Hematopoietic multipotent progenitor cell (in vitro differentiated cells): ENCODE measurements at places on chromosomes 6 and 20. TPM values are rescaled to one million over a fixed set of nuclear protein-coding genes. Genes with fewer than 3 reads are reported as not detected.

The OR2B6 gene
- total RNA-seq = 0.81 TPM

The PLCB4 gene
- total RNA-seq = 11.0 TPM

The PTK6 gene
- under 0.01 TPM for total RNA-seq

GRCh38 chr6:142459271-142459670 lies 157.5 kb downstream of the ADGRG6 start:
- no peak for DNase-seq

- DNase-seq = no peak
These were observed 215.1 kb downstream of the DLL1 start for GRCh38 chr6:170075659-170076223.

DNA sequence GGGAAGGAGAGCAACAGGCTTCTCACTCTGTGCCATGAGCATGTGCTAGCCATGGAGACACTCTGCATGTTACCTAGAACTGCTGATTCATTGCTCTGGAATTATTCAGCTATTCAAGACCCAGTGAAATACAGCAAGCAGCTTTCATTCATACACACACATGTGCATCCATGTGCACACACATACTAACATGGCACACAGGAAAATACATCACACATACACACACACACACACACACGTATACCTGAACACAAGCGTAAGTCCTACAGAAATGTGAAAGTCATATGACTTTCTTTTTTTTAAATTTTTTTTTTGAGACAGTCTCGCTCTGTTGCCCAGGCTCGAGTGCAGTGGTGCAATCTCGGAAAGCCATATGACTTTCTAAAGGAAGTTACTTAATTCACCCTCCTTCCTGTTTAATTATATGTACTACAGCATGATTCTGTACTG lies 108.2 kb upstream of the NFATC2 start:
- DNase-seq = no peak

DNA sequence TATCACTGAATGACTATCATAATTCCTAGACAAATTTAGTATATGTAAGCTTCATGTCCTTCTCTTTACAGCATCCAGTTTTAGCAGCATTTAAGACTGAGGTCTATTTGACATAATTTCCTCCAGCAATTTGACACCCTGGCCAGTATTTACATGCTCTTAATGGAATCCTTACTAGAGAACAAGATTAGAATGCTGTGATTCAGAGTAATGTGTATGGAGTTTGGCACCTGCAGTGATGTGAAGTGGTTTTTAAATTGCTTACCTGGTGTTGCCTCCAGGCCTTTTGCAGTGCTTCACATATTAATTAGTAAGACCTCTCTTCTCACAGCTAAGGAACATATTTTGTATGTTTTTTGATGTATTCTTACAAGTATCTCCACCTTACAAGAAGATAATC lies 9.8 kb downstream of the NKX2-4 start:
- DNase-seq = no peak

GRCh38 chr20:16537025-16537665 lies 36.1 kb downstream of the KIF16B start:
- DNase-seq = no peak

DNA sequence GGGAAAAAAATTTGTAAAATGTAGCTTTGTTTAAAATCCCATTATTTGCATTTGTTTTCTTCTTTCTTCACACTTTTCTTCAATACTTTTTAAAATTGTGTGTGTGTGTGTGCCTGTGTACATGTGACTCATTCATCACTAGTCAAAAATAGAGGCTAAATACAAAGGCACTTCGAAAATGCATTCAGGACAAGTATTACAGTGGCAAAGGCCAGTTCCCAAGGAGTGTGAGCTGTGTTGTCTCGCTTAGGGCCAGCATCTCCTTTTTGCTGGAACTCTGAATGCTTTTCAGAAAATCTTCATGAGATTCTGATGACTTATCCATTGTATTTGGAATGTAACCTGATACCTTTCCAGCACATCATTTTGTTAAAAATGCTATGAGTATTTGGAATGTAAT lies 288.5 kb upstream of the CNR1 start:
- no peak for DNase-seq

GRCh38 chr6:34514593-34515472 lies 41.3 kb downstream of the SPDEF start:
- peak; percentile 33 for DNase-seq

DNA sequence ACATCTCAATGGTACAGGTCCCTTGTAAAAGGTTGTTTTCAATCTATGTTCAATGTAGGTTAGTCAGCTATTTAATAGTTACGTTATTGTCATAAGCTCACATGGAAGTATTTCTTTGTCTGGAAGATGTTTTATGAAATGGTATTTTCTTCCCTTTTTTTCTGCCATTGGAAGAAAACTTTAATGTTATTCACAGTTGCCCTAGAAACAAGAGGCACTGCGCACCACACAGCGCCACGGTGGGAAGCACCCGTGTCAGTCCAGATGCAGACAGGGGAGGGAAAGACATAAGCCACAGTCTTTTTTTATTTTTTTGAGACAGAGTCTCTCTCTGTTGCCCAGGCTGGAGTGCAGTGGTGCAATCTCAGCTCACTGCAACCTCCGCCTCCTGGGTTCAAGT lies 82.1 kb downstream of the GCNT2 start:
- DNase-seq = no peak
